ENCODE measurements at places on chromosomes 6 and 20. TPM values are rescaled to one million over a fixed set of nuclear protein-coding genes. Genes with fewer than 3 reads are reported as not detected.
A peak's percentile ranks its signal among the peaks of the same experiment; 100 is the strongest.

GRCh38 chr6:80541181-80541580 lies 434.7 kb downstream of the BCKDHB start:
- no peak overlapping the region for H3K27ac ChIP-seq
- H3K4me3 ChIP-seq: no peak overlapping the region
- no peaks in the 10 kb centered on the region for H3K27me3 ChIP-seq
- DNase-seq: peak; percentile 85
- no peaks in the 10 kb centered on the region for H3K36me3 ChIP-seq

DNA sequence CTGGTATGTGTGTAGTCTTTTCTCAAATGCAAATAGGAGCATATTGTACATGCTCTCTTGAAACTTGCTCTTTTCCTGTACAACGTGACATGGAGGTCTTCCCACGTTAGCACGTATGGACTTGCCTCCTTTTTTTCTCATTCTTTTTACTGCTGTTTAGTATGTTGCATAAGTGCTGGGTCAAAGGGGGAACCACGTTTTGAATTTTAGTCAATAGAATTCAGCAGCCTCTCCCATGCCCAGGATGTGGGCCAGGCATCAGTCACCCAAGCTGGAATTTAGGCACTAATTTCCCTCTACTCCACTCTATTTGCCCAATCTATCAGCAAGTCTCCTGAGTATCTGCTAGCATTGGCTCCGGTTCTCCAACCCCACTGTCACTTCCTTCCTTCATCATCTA lies 41.5 kb upstream of the RNF24 start:
- no peak overlapping the region for H3K4me3 ChIP-seq
- no peaks in the 10 kb centered on the region for H3K36me3 ChIP-seq
- no peak for DNase-seq
- H3K27ac ChIP-seq: no peak overlapping the region
- H3K27me3 ChIP-seq: no peaks in the 10 kb centered on the region

TGM3 gene
- not detected for total RNA-seq

DNA sequence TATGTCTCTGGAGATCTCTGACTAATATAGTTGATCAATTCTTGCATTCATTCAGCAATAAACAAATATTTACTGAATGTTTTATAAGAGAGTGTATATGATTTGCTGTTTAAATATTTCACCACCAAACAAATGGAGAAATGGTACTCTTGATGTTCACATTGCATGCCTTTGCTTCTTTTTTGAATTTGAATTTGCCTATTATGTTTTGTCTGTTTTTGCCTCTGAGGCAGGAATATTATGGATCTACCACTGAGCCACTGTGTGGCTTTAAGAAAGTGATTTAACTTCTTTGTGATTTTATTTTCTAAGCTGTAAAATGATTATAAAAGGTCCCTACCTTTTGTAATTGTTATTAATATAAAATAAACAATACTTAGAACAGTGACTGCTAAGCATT lies 345.0 kb downstream of the DOK5 start:
- H3K4me3 ChIP-seq: no peak overlapping the region
- no peaks in the 10 kb centered on the region for H3K36me3 ChIP-seq
- no peak overlapping the region for H3K27ac ChIP-seq
- H3K27me3 ChIP-seq: no peaks in the 10 kb centered on the region
- no peaks in the 10 kb centered on the region for H3K4me1 ChIP-seq

DNA sequence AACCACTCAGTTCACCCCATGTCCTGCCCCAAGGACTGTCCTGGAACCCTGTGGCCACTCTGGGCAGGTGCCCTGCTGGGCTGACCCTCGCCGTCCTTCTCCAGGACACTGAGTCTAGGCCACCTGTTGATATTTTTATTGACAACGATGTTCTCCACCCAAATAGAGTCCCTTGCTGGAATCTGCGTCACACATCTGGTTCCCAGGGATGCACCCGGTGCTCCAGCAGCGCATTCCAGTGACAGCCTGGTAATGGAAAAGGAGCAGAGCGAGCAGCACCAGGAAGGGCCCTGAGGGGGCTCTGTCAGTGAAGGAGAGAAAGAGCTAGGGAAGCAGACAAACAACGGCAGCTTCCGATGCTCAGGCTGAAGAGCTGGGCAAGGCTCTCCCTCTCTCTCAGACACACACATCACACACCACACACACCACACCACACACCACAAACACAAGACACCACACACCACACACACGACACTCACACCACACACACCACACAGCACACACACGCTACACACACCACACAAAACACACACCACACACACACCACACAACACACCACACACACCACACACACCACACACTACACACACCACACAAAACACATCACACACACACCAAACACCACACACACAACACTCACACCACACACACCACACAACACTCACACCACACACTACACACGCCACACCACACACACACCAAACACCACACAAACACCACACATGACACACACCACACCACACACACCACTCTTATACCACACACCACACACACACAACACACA lies 117.9 kb upstream of the THBS2 start:
- H3K27ac ChIP-seq: no peak overlapping the region
- peak; percentile 16 for DNase-seq
- H3K4me1 ChIP-seq: peaks cover 3% of the 10 kb centered on the region
- H3K27me3 ChIP-seq: no peaks in the 10 kb centered on the region

- H3K27ac ChIP-seq: no peak overlapping the region
- no peaks in the 10 kb centered on the region for H3K4me1 ChIP-seq
- no peaks in the 10 kb centered on the region for H3K27me3 ChIP-seq
- H3K4me3 ChIP-seq: no peak overlapping the region
- DNase-seq: no peak
- no peaks in the 10 kb centered on the region for H3K36me3 ChIP-seq
Measured at GRCh38 chr6:94052749-94053148, 633.4 kb upstream of the EPHA7 start.

DNA sequence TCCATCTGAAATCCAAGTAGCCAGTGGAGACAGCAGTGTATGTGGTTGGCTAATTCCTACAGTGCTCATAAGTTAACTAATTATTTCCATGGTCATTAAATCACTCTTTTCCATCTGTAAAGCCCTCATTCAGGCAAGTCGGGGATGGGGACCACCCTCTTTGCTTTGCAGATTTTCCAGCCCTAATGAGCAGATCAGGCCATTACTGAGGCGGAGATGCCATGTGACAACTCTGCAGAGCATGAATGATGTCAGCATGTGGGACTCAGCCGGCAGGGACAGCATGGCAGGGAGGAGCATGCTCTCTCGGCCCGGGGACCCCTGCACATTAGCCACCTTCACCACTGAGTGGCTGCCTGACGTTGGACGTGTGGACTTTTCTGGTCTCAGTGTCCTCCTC lies 623.3 kb upstream of the CDH4 start:
- DNase-seq: no peak
- no peak overlapping the region for H3K4me3 ChIP-seq
- no peak overlapping the region for H3K27ac ChIP-seq
- H3K36me3 ChIP-seq: no peaks in the 10 kb centered on the region

DNA sequence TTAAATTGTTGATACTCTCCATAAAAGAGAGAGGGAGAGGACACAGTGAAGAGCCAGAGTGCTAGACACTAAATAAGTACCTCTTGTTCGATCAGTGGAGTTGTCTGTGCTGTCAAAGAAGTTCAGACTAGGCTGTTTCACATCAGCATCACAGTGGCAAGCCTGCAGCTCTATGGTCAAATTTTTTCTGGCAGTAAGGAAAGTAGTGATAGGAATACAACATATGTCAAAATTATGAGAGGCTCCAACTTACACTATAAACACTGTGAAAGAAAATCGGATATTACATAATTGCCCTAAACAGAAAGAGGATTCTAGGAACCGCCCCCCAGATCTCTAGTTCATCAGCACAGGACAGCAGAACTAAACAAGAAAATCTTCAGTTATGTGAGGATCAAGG lies 23.1 kb downstream of the DNAH8 start:
- no peaks in the 10 kb centered on the region for H3K4me1 ChIP-seq
- H3K36me3 ChIP-seq: no peaks in the 10 kb centered on the region
- no peak overlapping the region for H3K4me3 ChIP-seq
- H3K27me3 ChIP-seq: peaks cover 5% of the 10 kb centered on the region
- DNase-seq: no peak
- H3K27ac ChIP-seq: no peak overlapping the region

DNA sequence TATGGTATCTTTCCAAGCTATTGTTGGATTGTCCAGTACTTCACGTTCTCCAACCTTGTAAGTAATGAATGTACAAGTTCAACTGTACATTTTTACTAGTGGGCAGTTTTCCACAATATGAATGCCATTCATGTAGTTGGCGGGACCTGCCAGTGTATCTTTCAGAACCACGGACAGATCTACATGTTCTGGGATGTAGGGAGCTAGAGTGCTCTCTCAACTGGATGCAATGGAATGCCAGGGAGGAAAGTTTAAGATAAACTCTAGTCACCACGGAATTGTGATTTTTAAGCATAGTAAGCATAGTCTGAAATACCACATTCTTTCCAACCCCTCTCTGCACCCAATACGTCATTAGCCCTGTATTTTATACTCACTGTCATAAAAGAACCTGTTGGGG lies 21.5 kb upstream of the HLA-C start:
- H3K36me3 ChIP-seq: no peaks in the 10 kb centered on the region
- no peak overlapping the region for H3K27ac ChIP-seq
- peak; percentile 39 for DNase-seq
- H3K27me3 ChIP-seq: peaks cover 6% of the 10 kb centered on the region
- H3K4me3 ChIP-seq: no peak overlapping the region

SAMD10 gene
- total RNA-seq: 0.54 TPM

- H3K4me3 ChIP-seq: no peak overlapping the region
- H3K4me1 ChIP-seq: no peaks in the 10 kb centered on the region
- no peaks in the 10 kb centered on the region for H3K36me3 ChIP-seq
- no peak for DNase-seq
- H3K27me3 ChIP-seq: peaks cover 4% of the 10 kb centered on the region
- H3K27ac ChIP-seq: no peak overlapping the region
Measured at GRCh38 chr20:6719369-6719721, 48.1 kb upstream of the BMP2 start.

DNA sequence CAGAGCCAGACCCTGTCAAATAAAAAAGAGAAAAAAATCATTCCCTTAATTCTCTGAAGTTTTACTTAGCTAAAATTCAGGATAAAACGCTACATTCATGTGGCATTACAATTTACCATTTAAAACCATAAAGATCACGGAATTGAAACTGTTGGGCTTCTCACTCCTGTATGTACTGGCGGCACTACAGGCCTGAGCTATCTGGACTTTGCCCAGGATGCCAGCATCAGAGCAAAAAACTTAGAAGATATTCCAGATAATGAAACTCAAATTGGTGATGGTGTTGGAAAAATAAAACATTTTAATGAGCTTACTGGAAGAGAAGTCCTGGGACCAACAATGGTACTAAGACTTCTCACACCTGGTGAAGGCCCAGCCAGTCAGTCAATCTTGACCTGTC lies 14.2 kb downstream of the EPM2A start:
- DNase-seq: no peak
- no peaks in the 10 kb centered on the region for H3K4me1 ChIP-seq
- no peaks in the 10 kb centered on the region for H3K27me3 ChIP-seq
- H3K27ac ChIP-seq: no peak overlapping the region
- H3K4me3 ChIP-seq: no peak overlapping the region

GRCh38 chr20:57592263-57593092 lies 27.7 kb downstream of the ZBP1 start:
- no peak overlapping the region for H3K4me3 ChIP-seq
- H3K27ac ChIP-seq: no peak overlapping the region
- no peak for DNase-seq
- no peaks in the 10 kb centered on the region for H3K4me1 ChIP-seq

MCM8 gene
- 13.9 TPM for total RNA-seq

- H3K36me3 ChIP-seq: no peaks in the 10 kb centered on the region
- no peaks in the 10 kb centered on the region for H3K27me3 ChIP-seq
- DNase-seq: no peak
- H3K4me1 ChIP-seq: no peaks in the 10 kb centered on the region
Measured at GRCh38 chr6:3776881-3777507, 25.5 kb upstream of the PXDC1 start.

DNA sequence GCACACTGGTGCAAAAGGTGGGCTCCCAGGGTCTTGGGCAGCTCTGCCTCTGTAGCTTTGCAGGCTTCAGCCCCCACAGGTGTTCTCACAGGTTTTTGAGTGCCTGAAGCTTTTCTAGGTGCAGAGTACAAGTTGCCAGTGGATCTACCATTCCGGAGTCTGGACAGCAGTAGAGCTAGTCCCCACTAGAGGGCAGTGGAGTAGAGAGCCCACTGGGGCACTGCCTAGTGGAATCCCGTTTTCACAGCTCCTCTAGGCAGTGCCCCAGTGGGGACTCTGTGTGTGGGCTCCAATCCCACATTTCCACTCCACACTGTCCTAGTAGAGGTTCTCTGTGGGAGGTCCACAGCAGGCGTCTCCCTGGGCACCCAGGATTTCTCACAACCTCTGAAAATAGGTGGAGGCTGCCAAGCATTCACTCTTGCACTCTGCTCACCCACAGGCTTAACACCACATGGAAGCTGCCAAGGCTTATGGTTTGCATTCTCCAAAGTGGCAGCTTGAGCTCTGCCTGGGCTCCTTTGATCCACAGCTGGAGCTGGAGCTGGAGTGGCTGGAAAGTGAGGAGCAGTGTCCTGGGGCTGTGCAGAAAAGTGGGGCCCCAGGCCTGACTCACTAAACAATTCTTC lies 86.3 kb upstream of the PROKR2 start:
- peak; percentile 11 for DNase-seq
- H3K36me3 ChIP-seq: no peaks in the 10 kb centered on the region
- no peaks in the 10 kb centered on the region for H3K4me1 ChIP-seq
- H3K27ac ChIP-seq: no peak overlapping the region

DNA sequence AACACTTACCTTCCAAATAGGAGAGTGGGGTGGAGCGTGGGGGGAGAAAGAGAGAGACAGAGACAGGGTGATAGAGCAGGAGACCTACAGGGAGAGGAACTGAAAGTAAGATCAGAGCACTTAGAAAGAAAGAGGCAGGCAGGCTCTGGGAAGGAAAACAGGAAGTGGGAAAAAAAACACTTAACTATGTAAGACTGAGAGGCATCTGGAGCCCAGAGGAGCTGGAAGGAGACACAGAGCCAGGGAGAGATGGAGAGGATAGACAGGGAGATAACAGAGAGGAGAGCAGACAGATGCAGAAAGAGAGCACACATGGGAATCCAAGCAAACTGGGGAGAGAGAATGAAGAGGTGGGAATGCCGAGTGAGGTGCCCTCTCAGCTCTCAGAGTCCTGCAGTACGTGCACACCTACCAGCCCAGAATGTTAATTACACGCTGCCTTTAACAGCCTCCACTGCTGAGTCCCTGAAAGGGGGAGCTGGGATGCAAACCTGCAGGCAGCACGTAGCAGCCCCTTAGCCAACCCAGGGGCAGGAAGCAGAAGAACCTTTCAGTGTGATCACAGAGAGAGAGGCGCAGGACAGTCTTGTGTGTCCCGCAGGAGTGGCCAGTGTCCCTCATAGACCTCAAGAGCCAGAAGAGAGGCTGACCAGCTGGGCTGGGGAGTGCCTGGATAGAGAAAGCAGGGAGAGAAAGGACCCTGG lies 132.7 kb upstream of the LRFN2 start:
- H3K27me3 ChIP-seq: peaks cover 2% of the 10 kb centered on the region
- no peak overlapping the region for H3K27ac ChIP-seq
- peaks cover 2% of the 10 kb centered on the region for H3K4me1 ChIP-seq
